Aortic smooth muscle cell (primary cell): ENCODE measurements at places on chromosomes 7 and 10. TPM values are rescaled to one million over a fixed set of nuclear protein-coding genes. Genes with fewer than 3 reads are reported as not detected.

The PIK3CG gene
- 0.12 and 0.26 TPM in 2 replicates for total RNA-seq

The CALHM3 gene
- not detected in 2 replicates for total RNA-seq

The EPHA1 gene
- not detected in 2 replicates for total RNA-seq

The NEUROD6 gene
- total RNA-seq, result not detected in 2 replicates

The GARIN1A gene
- 0.92 and 1.6 TPM in 2 replicates for total RNA-seq

The NUTM2E gene
- total RNA-seq, result under 0.01 and 0.19 TPM in 2 replicates

The BTAF1 gene
- total RNA-seq, result 38.2 and 40.0 TPM in 2 replicates

The ZWINT gene
- total RNA-seq, result 33.6 and 50.2 TPM in 2 replicates

The KAT6B gene
- 16.8 and 23.4 TPM in 2 replicates for total RNA-seq

The PKD1L1 gene
- total RNA-seq, result 0.13 and 0.25 TPM in 2 replicates

The KCND2 gene
- total RNA-seq, result 0.13 and 0.31 TPM in 2 replicates

The IL6 gene
- total RNA-seq, result 4.2 and 6.7 TPM in 2 replicates

The KIAA1217 gene
- 1.6 and 5.2 TPM in 2 replicates for total RNA-seq

The TRIM50 gene
- not detected in 2 replicates for total RNA-seq

The WDR86 gene
- total RNA-seq, result 0.06 and 0.26 TPM in 2 replicates

The NUDT13 gene
- total RNA-seq, result 1.3 and 2.0 TPM in 2 replicates

The TEX47 gene
- total RNA-seq, result not detected in 2 replicates

The ZNF853 gene
- total RNA-seq, result 0.06 and 0.13 TPM in 2 replicates

The SHH gene
- total RNA-seq, result 0.06 and 0.13 TPM in 2 replicates

The IRF5 gene
- total RNA-seq, result under 0.01 TPM in 1 of 2 replicates, not detected in the other

The NUP42 gene
- 23.6 and 28.0 TPM in 2 replicates for total RNA-seq

The BICC1 gene
- total RNA-seq, result 66.3 and 88.6 TPM in 2 replicates

The C7orf33 gene
- not detected in 2 replicates for total RNA-seq

The SPDYE1 gene
- total RNA-seq, result not detected in 2 replicates

The CDK1 gene
- total RNA-seq, result 24.5 and 43.1 TPM in 2 replicates

The SLC26A5 gene
- total RNA-seq, result not detected in 2 replicates

The LIPN gene
- total RNA-seq, result not detected in 2 replicates

The GDF2 gene
- total RNA-seq, result not detected in 2 replicates

The GLI3 gene
- total RNA-seq, result 3.0 and 3.7 TPM in 2 replicates

The HYAL4 gene
- not detected in 2 replicates for total RNA-seq

The GIMAP6 gene
- 1.7 and 5.4 TPM in 2 replicates for total RNA-seq

The ARPC1B gene
- 818 and 938 TPM in 2 replicates for total RNA-seq
